ENCODE measurements at places on chromosomes 4 and X.

GRCh38 chr4:1055721-1056590, 44.5 kb downstream of the FGFRL1 start:
- DNase-seq: peak; percentile 54

GRCh38 chr4:147339100-147339499, 141.8 kb upstream of the EDNRA start:
- no peak for DNase-seq

GRCh38 chrX:82649645-82650044, 858.4 kb upstream of the POU3F4 start:
- DNase-seq: no peak

GRCh38 chrX:46722742-46723568, 36.0 kb downstream of the SLC9A7 start:
- DNase-seq: no peak

GRCh38 chrX:53324085-53324484, 42.7 kb upstream of the IQSEC2 start:
- DNase-seq: no peak

GRCh38 chrX:96483647-96484160, 200.9 kb upstream of the DIAPH2 start:
- DNase-seq: no peak

GRCh38 chrX:120672389-120672788, 42.5 kb upstream of the C1GALT1C1 start:
- no peak for DNase-seq

DNA sequence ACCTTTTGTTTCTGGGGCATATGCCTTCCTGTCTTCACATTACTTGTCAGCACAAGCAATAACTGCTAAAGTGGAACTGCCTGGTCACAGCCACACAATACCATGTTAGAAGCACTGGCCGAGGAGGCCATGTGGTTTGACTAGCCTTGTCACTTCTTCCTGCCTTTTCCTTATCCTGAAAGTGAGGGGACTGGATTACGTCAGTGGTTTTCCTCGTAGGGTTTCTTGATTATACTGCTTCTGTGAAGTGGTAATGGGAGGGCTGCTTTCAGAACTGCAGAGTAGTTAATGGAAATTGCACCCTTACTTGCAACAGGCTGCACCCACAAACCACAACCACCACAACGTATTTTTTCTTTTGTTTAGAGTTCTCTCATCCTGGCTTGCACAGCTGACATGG, 26.6 kb downstream of the ZRSR2 start:
- DNase-seq: peak; percentile 1

DNA sequence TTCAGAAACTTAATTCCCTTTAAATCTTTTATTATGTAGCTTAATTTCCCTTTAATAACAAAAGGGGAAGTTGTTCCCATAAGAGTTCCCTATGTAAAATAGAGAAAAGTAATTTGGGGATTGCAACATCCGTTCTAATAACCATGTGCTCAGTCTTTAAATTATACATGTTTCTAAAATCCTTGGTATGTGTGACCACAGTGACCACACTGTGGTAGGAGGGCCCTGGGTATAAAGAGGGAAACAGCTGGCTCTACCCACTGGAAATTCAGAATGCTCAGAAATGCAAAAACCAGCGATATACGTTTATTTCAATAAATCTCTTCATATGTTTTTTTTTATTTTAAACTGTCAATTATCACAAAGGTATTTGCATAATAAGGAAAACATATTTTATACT, 219.1 kb downstream of the FGF13 start:
- no peak for DNase-seq

GRCh38 chrX:27671234-27671633, 81.1 kb downstream of the DCAF8L2 start:
- DNase-seq: no peak

GRCh38 chr4:100778431-100778830, 260.6 kb upstream of the EMCN start:
- no peak for DNase-seq
